Femur (tissue), 1 donor: ENCODE measurements at places on chromosomes 2 and 18.

DNA sequence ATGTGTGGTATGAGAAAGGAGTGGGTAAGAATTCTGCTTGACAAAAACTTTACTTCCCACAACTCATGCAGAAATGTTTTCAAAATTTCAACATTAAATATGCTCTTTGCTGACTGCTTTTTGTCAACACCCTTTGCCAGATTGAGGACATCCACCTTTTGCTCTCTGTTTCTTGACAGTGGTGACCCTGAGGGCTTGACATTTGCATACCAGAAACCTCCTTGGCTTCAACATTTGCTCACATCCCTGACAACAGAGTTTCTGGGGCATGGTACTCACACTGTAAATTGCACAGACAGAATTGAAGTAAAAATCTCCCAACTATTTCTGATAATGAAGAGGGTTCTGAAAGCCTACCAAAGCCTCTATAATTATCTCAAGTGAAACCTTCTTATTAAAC lies 95.7 kb downstream of the RND3 start:
- no peak for DNase-seq

GRCh38 chr2:130390460-130391057 lies 34.7 kb downstream of the PTPN18 start:
- DNase-seq, result no peak

- DNase-seq, result no peak
Measured at GRCh38 chr2:10035633-10036032, 7.7 kb upstream of the KLF11 start.

GRCh38 chr2:68110102-68110501 lies 47.3 kb upstream of the C1D start:
- DNase-seq, result no peak

DNA sequence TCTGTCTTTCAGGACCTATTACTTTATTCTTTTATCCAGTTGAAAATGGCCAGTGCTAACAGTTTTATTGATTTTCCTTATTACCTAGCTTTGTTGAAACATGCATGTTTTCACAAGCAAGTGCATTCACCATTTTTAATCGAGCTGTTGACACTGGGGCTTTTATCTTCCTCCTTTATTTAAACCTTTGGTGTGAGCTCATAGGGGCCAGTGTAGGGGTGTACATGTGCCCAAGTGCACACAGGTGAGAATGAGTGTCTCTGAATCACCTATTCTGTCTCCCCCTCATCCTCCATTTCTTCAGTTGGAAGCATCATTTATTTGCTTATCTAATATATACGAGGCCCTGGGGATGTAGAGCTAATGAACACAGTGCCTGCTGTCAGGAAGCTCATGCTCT lies 199.1 kb downstream of the PRKCE start:
- DNase-seq, result no peak

- no peak for DNase-seq
Measured at GRCh38 chr18:24831871-24832665, 371.6 kb downstream of the HRH4 start.

GRCh38 chr2:169221745-169222369 lies 140.5 kb downstream of the LRP2 start:
- no peak for DNase-seq

DNA sequence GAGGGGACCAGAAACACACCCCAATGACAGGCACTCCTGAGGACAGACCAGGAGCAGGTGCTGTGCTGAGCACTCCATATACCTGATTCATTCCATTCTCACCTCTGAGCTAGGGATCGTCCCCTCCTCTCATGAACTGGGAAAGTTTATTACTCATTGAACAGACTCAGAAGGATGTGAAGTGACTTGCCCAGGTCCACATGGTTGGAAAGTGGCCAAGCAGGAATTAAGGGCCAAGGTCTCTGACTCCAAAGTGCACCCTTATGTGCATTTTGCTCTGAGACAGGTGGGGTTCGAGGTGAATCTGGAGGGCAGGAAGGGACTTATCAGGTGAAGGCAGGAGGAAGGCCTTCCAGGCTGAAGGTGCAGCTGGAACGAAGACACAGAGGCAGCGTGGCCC lies 25.1 kb upstream of the PLB1 start:
- DNase-seq, result no peak

GRCh38 chr2:164906947-164907346 lies 48.4 kb downstream of the SLC38A11 start:
- DNase-seq, result no peak

GRCh38 chr2:56207760-56208159 lies 24.0 kb downstream of the CCDC85A start:
- DNase-seq, result no peak

DNA sequence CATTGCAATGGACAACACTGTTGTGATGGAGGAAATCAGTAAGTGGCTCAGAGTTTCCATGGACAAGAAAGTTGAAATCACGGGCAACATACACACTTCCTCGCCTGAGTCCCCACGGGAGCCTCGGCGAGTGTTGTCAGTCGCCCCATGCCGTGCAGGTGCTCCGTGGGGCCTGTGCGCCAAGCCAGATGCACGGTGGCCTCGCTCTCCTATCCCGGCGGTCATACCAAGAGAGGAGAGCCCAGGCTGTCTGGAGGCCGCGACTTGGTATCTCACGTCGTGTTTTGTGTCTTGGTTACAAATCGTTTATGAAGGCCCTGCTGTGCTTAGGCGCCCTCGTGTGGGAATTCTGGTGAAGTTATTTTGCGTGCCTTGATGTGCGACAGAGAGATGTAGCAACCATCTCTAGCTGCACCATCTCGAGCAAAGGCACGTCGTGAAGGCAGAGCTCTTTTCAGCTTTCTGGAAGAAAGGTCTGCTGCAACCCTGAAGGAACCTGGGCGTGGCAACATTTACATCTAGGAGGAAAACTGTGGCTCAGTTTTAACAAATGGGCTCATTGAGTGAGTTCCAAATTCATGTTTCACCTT lies 21.8 kb downstream of the ATG4B start:
- peak; percentile 74 for DNase-seq

GRCh38 chr18:66226782-66227181 lies 377.1 kb downstream of the CDH19 start:
- no peak for DNase-seq

DNA sequence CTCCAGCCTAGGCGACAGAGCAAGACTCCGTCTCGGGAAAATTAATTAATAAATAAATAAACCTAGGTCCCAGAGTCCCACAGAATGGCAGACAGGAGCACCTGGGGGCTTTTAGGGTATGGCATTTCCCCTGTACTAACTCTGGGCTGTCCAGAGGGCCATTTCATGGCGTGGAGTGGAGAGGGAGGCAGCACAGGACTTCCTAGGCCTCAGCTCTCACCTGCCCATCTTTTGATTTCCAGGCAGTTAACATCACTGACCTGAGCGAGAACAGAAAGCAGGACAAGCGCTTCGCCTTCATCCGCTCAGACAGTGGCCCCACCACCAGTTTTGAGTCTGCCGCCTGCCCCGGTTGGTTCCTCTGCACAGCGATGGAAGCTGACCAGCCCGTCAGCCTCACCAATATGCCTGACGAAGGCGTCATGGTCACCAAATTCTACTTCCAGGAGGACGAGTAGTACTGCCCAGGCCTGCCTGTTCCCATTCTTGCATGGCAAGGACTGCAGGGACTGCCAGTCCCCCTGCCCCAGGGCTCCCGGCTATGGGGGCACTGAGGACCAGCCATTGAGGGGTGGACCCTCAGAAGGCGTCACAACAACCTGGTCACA lies 5.1 kb downstream of the IL1RN start:
- DNase-seq, result no peak
